ENCODE measurements at places on chromosomes 13 and 19.
A peak's percentile ranks its signal among the peaks of the same experiment; 100 is the strongest.

- no peak for DNase-seq
These were observed 26.4 kb downstream of the CDK8 start for GRCh38 chr13:26280295-26280694.

GRCh38 chr19:34109596-34109995 is 62.7 kb upstream of the LSM14A start:
- no peak for DNase-seq

- no peak for DNase-seq
These were observed 4.4 kb upstream of the FCER2 start for GRCh38 chr19:7706188-7706954.

DNA sequence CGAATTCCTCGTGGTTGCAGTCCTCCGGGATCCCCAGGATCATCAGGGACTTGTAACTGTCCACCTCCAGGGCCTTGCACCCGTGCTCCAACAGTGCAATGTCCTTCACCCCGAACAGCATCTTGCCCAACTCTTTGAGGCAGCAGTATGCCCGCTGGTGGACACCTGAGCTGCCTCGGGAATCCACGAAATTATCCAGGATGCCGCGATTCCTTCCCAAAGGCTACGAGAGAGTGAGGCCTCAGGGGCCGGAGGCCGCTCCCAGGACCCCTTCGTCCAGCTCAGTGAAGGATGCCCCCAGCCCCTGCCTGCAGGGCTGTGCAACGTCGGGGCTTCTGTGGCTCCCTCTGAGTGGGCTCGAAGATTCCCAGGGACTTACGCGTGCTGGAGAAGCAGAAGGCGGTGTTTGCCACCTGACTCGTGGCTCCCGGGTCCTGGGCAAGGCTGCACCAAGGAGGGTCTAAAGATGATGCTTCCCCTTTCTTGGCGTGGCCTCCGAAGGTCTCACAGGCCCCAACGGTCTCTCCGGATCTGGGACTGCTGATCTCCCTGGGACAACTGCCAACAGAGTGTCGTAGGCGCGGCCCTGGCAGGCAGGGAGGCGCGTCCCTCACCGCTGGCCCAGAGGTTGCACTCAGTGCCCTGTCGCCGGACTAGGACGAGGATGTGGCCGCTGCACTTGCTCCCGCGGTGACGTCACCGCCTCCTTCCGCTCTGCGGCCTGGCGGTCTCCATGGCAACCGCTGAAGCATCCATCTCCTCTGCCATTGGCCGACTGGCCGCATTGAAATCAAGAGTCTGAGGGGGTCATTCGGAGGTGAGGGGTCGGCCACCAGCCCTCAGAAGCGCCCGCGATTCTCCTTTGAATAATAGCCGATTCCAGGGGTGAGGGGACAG is at the start of gene PNMA8C:
PNMA8C (minus strand) TSS at position 698 of the 897 bp plus-strand sequence; CDS start at position 121, 577 bp downstream.
- DNase-seq, result no peak

GRCh38 chr19:46872967-46873366 is 12.2 kb downstream of the ARHGAP35 start:
- DNase-seq, result no peak

GRCh38 chr13:40271931-40272775 is 394.3 kb downstream of the FOXO1 start:
- no peak for DNase-seq

DNA sequence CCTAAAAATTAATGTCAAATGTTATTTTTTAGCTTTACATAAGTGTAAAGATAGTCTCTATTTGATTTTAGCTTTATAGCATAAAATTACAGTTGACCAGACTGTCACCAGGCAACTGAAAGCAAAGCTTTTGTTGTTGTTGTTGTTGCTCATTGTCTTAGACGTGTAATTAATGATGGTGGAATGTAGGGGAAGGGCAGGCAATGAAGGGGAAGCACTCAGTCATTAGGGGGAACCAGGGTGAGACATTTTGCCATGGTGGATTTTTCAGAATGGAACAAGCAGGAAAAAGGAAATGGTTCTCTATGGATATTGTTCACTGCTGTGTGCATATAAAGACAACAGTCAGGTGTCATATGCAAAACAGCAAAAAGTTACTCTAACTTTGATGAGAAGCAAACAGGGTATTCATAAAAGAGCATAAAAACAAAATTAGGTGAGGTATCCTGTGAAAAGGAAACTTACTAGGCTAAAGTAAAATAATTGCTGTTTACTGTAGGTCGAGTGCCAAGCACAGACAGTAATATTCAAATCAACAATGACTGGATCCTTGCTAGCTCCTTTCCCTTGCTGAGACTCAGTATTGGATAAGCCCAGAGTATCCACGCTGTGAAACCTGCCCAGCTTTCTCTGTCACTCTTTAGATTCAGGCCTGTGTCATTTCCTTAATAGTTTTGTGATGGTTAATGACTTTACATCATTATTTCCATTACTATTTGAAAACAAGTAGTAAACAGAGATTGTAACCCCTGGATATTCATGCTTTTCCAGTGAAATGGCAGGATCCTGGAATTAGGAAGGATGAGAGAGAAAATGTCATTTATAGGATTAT is 110.5 kb downstream of the LRCH1 start:
- no peak for DNase-seq

GRCh38 chr19:18292810-18293641 is 11.6 kb upstream of the JUND start:
- no peak for DNase-seq

DNA sequence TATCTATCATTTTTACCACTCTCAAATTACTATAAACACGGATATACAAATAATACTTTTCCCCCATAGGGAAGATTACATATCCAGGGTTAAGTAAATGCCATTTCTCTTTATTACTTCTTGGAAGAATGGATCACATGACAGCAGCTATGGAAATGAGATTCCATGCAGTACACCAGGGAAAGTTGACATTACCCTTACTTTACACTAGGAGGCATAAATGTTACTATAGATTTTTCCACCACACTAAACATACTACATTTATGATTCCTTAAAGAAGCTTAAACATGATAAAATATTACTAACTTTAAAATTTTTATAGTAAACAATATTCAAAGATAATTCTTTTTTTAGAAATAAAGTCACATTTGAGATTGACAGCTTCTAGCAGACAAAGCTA is 611.4 kb downstream of the PCDH9 start:
- no peak for DNase-seq

GRCh38 chr13:113959198-113959597 is 14.7 kb downstream of the C13orf46 start:
- DNase-seq, result peak; percentile 42

DNA sequence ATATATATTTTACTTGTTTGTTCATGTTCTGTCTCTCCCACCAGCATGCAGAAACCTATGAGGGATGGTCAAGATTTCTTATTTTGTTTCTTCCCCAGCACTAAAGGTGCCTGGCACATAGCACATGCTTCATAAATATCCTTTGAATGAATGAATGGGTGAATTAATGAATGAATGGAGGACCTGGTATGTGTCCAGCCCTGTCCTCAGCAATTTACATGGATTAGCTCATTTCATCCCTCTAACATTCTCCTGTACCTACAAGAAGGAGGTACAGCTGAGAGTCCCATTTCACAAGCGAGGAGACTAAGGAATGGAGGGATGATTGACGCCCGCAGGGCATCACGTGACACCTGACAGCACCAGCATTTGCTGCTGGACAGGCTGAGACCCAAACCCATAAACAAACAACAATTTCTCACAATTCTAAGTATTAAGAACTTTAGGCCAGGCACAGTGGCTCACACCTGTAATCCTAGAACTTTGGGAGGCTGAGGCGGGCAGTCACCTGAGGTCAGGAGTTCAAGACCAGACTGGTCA is 6.8 kb upstream of the BCAT2 start:
- no peak for DNase-seq

- no peak for DNase-seq
These were observed 273.0 kb downstream of the SHISA2 start for GRCh38 chr13:25778808-25779305.

DNA sequence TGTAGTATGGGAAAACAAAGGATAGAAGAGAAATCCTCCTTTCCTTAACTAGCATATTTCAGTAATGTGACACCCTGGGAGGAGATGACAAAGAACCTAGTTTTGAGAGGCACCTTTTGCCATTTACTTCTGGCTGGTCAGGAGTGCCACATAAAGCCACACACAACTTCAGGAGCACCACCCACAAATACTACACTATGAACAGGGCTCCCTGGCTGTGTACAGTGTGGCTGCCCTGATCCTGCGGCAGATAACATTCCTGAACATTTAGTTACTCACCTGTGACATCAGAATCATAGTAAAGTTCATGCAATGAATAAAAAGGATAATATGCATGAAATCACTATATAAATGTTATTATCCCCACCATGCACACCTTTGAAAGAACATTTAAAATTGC is 17.4 kb upstream of the IRS2 start:
- DNase-seq, result no peak

- no peak for DNase-seq
These were observed 184.2 kb downstream of the SUCLA2 start for GRCh38 chr13:47816831-47817230.

DNA sequence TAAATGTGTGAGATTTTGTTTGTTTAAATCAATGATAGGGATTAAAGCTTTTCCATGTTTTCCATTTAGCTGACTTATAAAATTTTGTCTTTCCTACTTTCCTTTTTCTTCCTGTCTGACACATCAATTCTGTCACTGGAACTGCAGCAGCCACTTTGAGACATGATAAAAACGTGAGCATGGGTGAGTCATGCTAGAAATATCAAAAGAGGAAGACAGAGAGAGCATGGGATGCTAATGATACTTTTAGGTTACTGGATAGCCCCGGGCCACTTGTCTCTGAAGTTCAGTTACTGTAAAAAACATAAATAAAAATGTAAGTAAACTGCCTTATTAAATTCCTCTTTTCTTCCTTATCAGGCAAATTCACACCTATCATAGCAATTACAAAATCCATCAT is 1332.0 kb upstream of the PCDH20 start:
- no peak for DNase-seq

GRCh38 chr13:111975539-111976473 is 91.1 kb upstream of the SOX1 start:
- DNase-seq, result no peak

- DNase-seq, result peak; percentile 7
These were observed 182.8 kb downstream of the RGCC start for GRCh38 chr13:41639955-41640780.

- no peak for DNase-seq
These were observed 51.5 kb downstream of the PCCA start for GRCh38 chr13:100140441-100140840.

- DNase-seq, result peak; percentile 92
These were observed 433 bp upstream of the ZNF616 start for GRCh38 chr19:52140032-52140710.

GRCh38 chr13:41614671-41615527 is 157.5 kb downstream of the RGCC start:
- DNase-seq, result no peak

DNA sequence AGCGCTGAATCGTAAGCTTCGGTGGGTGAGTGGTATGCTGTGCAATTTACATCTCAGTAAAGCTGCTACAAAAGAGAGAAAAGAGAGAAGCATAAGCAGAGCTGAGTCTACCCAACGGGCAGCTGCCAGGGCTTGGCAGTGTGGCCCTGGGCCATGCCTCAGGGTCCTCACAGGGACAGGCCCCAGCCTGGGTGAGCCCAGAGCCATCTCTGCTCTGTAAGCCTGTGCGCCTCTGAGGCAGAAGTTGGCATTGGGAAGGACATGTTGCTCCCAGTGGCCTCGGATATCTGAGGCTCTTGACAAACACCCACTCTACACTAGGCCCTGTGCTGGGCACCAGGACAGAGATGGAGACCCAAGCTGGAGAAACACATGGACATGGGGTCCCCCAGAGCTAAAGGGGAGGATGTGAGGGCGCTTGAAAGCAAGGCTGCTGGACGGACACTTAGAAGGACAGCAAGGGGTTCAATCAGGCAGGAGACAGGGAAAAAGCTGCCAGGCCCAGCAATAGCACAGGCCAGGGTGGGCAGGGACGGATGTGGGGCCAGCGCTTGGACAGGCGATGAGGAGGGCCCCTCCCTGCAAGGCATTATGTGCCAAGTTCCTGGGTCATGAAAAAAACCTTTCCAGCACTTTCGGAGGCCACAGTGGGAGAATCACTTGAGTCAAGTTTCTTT is 14.7 kb downstream of the PPP6R1 start:
- no peak for DNase-seq

- DNase-seq, result no peak
These were observed 5.1 kb downstream of the IQCN start for GRCh38 chr19:18269070-18269723.

DNA sequence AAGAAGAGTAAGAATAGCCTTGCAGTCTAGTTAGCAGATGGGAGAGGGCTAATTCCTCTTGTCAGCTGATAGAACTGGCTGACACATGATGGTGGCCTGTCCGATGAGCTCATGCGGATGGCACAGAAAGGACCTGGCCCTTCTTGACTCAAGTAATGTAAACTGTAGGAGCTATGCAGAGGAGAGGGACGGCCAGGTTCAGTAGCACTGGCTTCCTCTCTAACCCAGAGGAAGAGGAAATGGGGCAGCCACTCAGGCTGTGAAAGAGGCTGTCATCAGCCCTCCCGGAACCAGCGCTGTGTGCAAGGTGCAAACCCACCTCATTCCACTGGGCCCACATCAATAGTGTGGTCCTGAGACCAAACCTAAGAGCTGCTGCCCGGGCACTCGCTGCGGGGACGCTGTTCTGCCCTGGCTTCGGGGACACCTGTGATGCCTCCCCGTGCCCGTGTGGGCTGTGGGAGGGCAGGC is 30.8 kb upstream of the USE1 start:
- DNase-seq, result no peak

Data from T1000 (cell line).